ENCODE measurements at places on chromosomes 13 and 19.

DNA sequence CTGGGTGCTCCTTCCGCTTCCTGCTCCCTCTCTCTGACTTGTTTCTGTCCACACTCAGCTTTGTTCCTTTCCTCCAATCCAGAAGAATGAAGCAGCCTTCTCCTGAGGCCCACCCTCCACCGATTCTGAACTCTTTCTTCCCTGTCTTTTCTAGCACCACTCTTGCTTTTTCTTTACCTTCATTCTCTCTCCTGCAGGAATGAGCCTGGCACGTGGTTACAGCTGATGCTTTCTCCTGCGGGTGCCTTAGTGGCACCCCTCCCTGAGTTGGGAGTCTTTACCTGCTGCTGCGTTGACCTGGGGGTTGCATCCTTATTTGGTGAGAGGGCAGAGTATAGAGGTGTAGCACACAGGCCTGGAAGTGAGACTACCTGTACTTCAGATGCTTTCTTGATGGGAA is 6.2 kb downstream of the UBAC2 start:
- no peak for DNase-seq

- no peak for DNase-seq
Observed at GRCh38 chr19:35204799-35205732, 23.5 kb downstream of the FAM187B start.

GRCh38 chr13:41942462-41943094 is 18.3 kb downstream of the VWA8 start:
- DNase-seq, result no peak

DNA sequence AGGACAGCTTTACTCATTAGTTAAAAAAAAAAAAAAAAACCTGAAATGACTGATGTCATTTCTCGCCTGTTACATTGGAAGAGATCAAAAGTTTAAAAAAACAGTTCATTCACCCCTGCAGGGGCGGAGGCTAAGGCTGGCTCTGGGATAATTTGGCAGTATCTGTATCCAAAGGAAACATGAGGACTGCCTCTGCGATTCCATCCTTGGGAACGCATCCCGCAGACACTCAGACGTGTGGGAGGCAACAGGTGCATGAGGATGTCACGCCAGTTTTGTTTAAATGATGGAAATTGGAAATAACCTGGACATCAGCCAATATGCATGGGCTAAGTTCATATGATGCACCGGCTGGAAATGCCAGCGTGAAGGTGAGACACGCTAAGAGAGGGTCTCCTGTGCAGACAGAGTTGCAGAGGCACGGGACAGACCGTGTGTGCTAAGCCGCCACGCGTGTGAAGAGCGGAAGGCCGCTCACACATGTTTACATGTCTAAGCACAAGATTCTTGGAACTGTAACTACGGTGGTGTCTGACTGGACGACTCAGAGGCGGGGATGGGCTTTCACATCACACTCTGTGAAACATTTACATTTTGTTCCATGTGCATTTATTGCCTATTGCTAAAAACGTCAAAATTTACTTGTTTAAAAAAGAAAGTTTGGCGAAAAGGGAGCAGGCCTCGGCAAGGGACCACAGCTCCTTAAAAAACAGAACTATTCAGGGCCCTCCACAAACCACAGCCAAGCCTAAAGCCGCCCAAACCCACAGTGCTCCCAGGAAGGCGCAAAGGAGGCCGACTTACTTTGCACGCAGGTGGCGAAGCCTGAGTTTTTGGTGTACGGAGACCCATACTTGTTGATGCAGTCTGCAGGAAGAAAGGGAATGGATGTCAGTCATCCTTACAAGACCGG is 17.9 kb downstream of the GAS6 start:
- DNase-seq, result no peak

DNA sequence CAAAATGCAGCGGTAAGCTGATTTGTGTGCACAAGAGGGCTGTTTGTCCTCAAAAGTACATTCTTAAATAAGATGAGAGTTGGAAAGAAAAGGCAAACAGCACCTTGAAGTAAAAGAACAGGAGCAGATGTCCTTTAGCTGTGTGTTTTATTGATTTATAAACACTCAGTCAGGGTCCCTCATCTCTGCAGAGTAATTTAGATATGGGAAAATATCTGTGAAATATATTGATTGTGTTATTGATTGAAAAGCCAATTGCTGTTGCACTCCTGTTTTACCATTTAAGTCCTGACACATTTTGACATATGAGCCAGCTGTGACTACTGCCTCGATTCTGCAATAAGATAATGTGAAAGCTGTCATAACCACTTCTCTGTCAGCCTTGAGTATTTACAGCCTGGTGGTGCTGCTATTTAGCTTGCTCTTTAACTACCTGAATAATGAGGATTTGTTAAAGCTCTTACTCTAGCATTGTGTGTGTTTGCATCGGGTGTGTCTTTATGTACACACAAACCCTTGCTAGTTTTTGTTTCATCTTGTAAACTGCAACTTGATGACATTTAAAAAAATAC is 550.1 kb downstream of the DACH1 start:
- peak; percentile 47 for DNase-seq

DNA sequence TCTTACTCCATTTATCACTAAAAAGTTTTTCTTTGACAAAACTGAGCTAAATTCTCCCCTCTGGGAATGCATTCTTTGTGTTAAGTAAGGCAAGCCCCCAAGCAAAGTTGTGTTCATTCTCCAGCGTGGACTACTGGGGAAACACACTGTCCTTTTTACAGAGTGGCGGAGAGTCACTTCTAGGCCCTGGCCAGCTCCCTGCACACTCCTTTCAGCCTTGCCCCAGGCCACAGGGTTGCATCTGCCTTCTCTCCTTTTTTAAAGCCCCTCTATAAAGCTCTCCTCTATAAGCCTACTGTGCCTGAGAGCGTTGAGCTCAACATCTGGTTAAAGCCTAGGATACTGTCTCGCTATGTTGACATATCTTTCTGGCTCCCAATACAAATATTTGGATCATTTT is 803.4 kb downstream of the PCDH17 start:
- no peak for DNase-seq

DNA sequence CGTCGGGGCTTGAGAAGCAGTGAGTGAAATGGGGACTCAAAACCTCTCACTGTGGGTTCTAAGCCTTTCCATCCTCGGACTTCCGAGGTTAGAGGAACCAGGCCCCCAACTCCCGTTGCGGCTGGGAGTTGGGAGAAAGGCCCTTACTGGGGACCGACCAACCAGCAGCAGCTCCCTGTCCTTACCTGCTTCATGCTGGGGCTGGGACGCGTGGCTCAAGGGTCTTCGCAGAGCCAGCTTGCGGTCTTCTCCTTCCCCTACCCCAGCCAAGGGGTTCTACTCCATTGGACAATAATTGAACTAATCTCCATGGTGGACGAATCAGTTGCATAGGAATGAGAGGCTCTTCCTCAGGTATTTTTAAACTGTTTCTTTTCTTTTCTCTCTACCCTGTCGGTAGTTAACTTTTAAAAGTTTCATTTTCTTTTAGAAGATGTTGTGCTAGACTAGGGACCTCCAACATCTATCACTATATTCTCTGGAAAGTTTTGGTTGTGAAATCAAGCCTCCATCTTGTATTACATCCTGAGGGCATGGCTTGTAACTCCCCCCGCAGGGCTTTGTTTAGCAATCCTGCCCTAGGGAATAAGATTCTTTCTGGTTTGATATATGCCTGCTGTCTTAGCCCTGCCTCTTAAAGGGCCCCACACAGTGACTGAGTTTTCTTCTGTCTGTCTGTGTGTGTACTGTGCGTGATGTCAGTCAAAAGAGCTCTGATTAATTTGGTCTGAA is 1027.1 kb upstream of the PCDH9 start:
- no peak for DNase-seq

GRCh38 chr13:109548374-109548773 is 238.0 kb downstream of the IRS2 start:
- no peak for DNase-seq

DNA sequence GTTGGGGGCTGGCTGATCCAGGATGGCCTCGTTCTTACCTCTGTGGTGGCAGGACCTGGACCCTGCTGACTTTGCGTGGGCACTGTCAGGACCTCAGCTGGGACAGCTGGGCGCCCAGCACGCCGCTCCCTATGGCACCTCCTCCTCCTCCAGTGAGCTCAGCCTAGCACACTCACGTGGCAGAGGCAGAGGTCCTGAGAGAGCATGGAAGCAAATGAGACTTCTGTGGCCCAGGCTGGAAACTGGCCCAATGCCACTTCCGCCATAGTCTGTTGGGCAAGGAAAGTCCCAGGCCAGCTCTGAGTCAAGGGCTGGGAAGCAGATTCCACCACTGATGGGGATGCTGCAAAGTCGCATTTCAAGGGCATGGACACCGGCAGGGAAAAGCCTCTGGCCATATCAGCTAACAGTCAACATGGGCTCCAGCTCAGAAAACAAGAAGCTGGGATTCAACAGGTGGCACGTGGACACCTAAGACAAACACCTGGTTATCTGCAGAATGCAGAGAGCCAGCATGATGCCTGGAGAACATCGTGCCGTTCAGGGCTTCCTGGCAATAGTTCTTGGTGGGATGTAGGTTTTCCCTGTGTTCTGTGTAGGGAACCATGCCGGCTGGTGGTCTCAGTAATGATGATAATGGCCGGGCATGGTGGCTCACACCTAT is 16.7 kb downstream of the MYBPC2 start:
- DNase-seq, result no peak

DNA sequence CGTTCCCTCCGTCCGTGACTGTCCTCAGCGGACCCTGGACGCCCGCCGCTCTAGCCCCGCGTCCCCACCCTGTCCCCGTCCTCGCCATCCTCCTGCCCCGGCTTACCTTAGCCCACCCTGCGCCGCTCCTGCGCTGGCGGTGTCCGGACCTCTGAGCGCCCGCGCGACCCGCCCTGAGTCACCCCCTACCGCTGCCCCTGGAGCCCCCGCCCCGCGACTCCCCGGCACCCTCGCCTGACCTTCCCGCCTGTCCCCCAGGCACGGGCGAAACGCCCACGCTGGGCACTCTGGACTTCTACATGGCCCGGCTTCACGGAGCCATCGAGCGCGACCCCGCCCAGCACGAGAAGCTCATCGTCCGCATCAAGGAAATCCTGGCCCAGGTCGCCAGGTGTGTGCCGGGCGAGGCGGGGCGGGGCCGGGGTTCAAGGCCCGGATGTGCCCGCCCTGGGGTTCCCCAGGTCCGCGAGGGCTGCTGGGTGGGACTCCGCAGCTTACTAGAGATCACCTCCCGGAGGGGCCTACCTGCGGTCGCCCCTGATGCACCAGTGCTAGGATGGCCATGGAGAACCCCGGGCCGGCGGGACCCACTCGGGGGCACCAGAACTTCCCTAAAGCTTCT is 5.1 kb downstream of the HMG20B start:
- DNase-seq, result no peak

DNA sequence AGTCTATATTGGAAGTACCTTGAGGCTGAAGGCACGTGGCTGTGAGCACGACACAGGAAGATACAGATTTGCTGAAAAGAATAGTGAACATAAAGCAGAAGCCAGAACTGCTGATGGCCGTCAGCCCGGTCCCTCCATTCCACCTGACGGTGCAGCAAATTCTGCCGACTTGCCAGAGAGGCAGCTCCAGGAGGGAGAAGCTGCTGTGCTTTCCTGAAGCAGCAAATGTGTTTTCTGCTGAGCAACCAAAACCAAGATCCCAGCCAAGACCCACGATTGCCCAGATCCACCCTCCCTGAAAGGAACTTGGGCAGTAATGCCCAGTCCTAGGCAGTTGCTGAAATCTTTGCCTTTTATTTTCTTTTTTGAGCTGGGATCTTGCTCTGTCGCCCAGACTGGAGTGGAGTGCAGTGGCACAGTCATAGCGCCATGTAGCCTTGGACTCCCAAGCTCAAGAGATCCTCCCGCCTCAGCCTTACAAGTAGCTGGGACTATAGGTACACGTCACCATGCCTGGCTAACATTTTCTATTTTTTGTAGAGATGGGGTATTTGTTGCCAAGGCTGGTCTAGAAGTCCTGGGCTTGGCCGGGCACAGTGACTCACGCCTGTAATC is 7.0 kb upstream of the RCN3 start:
- no peak for DNase-seq

- DNase-seq, result peak; percentile 51
Observed at GRCh38 chr19:30450100-30450499, 77.9 kb downstream of the ZNF536 start.

DNA sequence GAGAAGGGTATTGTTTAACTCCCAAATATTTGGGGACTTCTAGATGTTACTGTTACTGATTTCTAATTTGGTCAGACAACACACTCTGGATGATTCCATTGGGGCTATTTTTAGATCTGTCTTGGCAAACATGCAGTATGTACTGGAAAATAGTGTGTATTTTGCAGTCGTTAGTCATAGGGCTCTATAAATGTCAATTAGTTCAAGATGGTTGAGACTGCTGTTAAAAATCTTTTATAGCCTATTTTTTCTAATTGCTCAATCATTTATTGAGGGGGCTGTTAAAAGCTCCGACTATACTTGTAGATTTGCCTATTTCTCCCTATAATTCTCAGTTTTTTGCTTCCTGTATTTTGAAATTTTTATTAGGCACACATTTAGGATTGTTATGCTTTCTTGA is 31.4 kb downstream of the PPP5C start:
- DNase-seq, result no peak

DNA sequence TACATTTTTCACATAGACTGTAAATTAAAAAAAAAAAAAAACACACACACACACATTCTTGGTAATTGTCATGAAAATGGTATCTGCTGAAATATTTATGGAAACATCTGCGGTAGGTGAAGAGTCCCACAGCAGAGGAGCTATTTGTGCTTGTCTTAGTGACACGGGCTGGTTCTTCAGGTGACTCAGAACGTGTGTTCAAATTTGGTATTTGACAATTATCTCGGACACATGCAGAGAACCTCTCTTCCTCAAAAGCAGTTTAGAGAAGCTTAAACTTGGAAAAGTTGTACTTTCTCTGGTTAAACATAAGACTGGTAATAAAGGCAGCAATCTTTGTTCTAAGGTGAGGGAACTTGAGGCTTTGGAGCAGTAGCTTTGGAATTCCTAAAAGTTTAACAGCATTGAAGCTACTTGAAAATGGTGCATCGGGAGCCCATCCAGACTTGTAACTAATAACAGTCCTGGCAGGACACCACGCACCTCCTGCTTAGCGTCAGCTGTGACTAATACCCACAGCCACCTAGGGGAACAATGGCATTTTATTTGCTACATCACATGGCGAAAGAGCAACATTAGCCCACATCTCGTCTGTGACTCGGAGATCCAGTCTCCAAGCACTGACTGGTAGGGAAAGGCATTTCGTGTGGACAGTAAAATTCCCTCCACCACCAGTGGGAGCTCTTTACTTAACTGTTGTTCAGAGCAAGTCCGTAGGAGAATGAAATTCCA is 1505.1 kb upstream of the SLC10A2 start:
- peak; percentile 28 for DNase-seq

DNA sequence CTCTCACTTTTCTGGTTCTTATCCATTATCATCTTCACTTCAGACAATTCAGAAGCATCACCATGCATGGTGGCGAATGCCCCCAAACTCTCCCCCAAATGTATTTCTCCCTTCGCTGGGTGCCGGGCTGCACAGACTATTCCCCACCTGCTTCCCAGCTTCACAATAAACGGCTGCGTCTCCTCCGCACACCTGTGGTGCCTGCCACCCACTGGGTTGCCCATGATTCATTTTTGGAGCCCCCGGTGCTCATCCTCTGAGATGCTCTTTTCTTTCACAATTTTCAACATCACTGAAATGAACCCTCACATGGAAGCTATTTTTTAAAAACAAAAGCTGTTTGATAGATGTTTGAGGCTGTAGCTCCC is 2.8 kb upstream of the F10 start:
- DNase-seq, result no peak

- no peak for DNase-seq
Observed at GRCh38 chr19:51794885-51795490, at the start of gene FPR3. TSS of gene FPR3 (plus strand) at chr19:51795157. CDS start at chr19:51823749, 28,592 bp downstream.
